Epithelial cell of umbilical artery (primary cell): ENCODE measurements at places on chromosomes 5 and 9. TPM values are rescaled to one million over a fixed set of nuclear protein-coding genes. Genes with fewer than 3 reads are reported as not detected.

C9orf50 gene
- not detected in 2 replicates for total RNA-seq

TAS2R1 gene
- not detected in 2 replicates for total RNA-seq

SH3RF2 gene
- 2.6 and 3.6 TPM in 2 replicates for total RNA-seq

CCDC183 gene
- under 0.01 and 0.46 TPM in 2 replicates for total RNA-seq

HRH2 gene
- total RNA-seq: not detected in 2 replicates

ACTL7A gene
- not detected in 2 replicates for total RNA-seq

CCL27 gene
- not detected in 2 replicates for total RNA-seq

CRB2 gene
- not detected in 2 replicates for total RNA-seq

FLT4 gene
- 14.7 and 28.6 TPM in 2 replicates for total RNA-seq

NTNG2 gene
- total RNA-seq: under 0.01 TPM in 2 replicates

PCDH1 gene
- 144 and 266 TPM in 2 replicates for total RNA-seq

OTULINL gene
- under 0.01 and 0.15 TPM in 2 replicates for total RNA-seq

DRD1 gene
- total RNA-seq: not detected in 2 replicates

TSSK1B gene
- total RNA-seq: not detected in 2 replicates

SGCD gene
- total RNA-seq: under 0.01 TPM in 2 replicates

ACTBL2 gene
- under 0.01 TPM in 1 of 2 replicates, not detected in the other for total RNA-seq

CATSPER3 gene
- total RNA-seq: not detected in 2 replicates

NEUROG1 gene
- not detected in 2 replicates for total RNA-seq

CNTFR gene
- not detected in 2 replicates for total RNA-seq

SNX30 gene
- 5.5 and 9.6 TPM in 2 replicates for total RNA-seq

PIP5K1B gene
- total RNA-seq: 0.32 TPM in 1 of 2 replicates, not detected in the other

FAT2 gene
- total RNA-seq: under 0.01 TPM in 1 of 2 replicates, not detected in the other

PCDHGB3 gene
- 0.46 and 1.3 TPM in 2 replicates for total RNA-seq

FBP2 gene
- not detected in 2 replicates for total RNA-seq

SPATA31C2 gene
- total RNA-seq: not detected in 2 replicates

PCDHGB4 gene
- 4.9 and 10.1 TPM in 2 replicates for total RNA-seq

C7 gene
- 0.32 and 0.61 TPM in 2 replicates for total RNA-seq

OLFML2A gene
- 0.30 and 0.32 TPM in 2 replicates for total RNA-seq

TNC gene
- 2.3 and 4.6 TPM in 2 replicates for total RNA-seq

FAM120AOS gene
- 29.8 and 35.4 TPM in 2 replicates for total RNA-seq

KLF4 gene
- 0.65 and 1.1 TPM in 2 replicates for total RNA-seq

ANKRD55 gene
- total RNA-seq: 0.46 and 0.65 TPM in 2 replicates

IFNA6 gene
- not detected in 2 replicates for total RNA-seq

MYORG gene
- 0.65 and 2.3 TPM in 2 replicates for total RNA-seq

OR1Q1 gene
- total RNA-seq: not detected in 2 replicates

STK32A gene
- total RNA-seq: not detected in 2 replicates

CYLC2 gene
- not detected in 2 replicates for total RNA-seq

COL23A1 gene
- under 0.01 and 0.15 TPM in 2 replicates for total RNA-seq

COMMD10 gene
- 44.8 and 54.0 TPM in 2 replicates for total RNA-seq

SLC45A2 gene
- not detected in 2 replicates for total RNA-seq

PHYKPL gene
- total RNA-seq: 24.3 and 27.6 TPM in 2 replicates

PDE6A gene
- total RNA-seq: not detected in 2 replicates

OTP gene
- not detected in 2 replicates for total RNA-seq

KCNN2 gene
- 2.6 TPM in 1 of 2 replicates, not detected in the other for total RNA-seq

TUBB4B gene
- total RNA-seq: 222 and 249 TPM in 2 replicates

GZMA gene
- 0.65 TPM in 1 of 2 replicates, not detected in the other for total RNA-seq

FCN2 gene
- not detected in 2 replicates for total RNA-seq

MTX3 gene
- 6.5 and 9.3 TPM in 2 replicates for total RNA-seq

VPS13A gene
- total RNA-seq: 19.8 and 30.9 TPM in 2 replicates

SLC36A2 gene
- total RNA-seq: not detected in 2 replicates

PRSS3 gene
- total RNA-seq: 15.6 and 29.9 TPM in 2 replicates

TMEM252 gene
- not detected in 2 replicates for total RNA-seq

PCDHB13 gene
- total RNA-seq: 0.15 and 0.65 TPM in 2 replicates

MTAP gene
- 32.5 and 42.1 TPM in 2 replicates for total RNA-seq

C9orf152 gene
- total RNA-seq: not detected in 2 replicates

CDC26 gene
- total RNA-seq: 76.7 and 98.0 TPM in 2 replicates
